Common myeloid progenitor, CD34-positive (primary cell): ENCODE measurements at places on chromosomes 6 and 20.

DNA sequence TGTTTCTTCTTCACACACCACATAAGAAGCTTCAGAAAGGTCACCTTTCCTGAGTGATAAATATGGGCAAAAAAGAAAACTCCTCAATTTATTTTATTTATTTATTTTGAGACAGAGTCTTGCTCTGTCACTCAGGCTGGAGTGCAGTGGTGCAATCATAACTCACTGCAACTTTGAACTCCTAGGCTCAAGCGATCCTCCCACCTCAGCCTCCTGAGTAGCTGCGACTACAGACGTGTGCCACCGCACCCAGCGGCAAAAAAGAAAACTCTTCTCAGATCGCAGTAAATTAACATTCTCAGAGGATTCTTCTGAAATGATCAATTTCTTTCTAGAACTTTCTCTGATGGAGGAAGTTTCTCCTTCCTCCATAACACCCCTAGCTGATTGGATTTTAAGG lies 111.2 kb downstream of the TRERF1 start:
- no peak for DNase-seq

- DNase-seq: no peak
Observed at GRCh38 chr6:144853603-144854002, 568.5 kb downstream of the UTRN start.

GRCh38 chr6:153727885-153728284 lies 311.2 kb upstream of the OPRM1 start:
- DNase-seq: no peak

DNA sequence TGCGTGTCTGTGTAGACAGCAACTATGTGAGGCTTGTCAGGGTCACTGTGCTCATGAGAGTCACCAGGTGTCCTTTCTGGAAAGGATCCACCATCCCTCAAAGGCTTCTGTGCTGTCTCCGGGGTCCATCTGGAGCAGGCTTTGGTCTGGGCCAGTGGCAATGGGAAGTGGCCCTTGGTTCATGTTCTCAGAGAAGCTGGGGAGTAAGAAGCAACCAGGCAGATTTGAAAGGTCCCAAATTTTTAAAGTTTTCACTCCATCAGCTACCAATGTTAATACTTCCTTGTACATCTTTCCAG lies 68.2 kb downstream of the GCNT2 start:
- no peak for DNase-seq

DNA sequence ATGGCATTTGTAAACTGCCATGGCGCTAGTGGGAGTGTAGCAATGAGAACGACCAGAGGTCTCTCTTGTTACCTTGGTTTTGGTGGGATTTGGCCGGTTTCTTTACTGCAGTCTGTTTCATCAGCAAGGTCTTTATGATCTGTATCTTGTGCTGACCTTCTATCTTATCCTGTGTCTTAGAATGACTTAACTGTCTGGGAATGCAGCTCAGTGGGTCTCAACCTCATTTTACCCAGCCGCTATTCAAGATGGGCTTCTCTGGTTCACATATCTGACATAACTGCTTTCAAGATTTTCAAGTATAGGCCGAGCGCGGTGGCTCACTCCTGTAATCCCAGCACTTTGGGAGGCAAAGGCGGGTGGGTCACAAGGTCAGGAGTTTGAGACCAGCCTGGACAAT lies 1.9 kb upstream of the SFT2D1 start:
- DNase-seq: no peak

DNA sequence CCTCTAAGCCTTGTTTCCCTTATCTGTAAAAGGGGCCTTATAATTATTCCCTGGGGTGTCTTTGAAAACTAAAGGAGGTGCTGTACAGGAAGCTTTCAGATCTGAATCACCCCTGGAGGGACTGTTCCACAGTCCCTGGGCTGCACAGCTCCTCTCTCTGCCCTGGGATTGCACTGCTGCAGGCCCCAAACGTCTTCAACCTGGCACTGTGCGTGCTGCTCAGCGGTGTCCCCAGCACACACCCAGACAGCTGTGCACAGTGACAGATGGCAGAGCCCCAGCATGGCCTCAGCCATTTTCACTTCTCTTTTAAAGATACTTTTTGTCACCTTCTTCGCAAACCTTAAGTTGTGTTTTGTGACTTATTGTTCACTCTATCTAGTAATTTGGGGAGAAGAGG lies 50.7 kb upstream of the INSM1 start:
- peak; percentile 21 for DNase-seq
